Fibroblast of lung (primary cell): ENCODE measurements at places on chromosomes 3 and 15.
A peak's percentile ranks its signal among the peaks of the same experiment; 100 is the strongest.

- peak; percentile 54 for DNase-seq
Observed at GRCh38 chr15:82585072-82585471, 44.8 kb upstream of the RPS17 start.

GRCh38 chr3:64405211-64405835 lies 180.1 kb upstream of the PRICKLE2 start:
- DNase-seq: peak; percentile 82

DNA sequence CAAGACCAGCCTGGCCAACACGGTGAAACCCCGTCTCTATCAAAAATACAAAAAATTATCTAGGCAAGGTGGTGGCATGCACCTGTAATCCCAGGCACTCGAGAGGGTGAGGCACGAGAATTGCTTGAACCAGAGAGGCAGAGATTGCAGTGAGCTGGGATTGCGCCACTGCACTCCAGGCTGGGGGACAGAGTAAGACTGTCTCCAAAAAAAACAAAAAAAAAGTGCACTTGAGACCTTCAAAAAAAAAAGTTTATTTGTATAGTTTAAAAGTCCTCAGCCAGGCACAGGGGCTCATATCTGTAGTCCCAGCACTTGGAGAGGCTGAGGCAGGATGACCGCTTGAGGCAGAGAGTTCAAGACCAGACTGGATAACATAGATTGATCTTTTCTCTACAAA lies 2.1 kb downstream of the PBRM1 start:
- peak; percentile 63 for DNase-seq

DNA sequence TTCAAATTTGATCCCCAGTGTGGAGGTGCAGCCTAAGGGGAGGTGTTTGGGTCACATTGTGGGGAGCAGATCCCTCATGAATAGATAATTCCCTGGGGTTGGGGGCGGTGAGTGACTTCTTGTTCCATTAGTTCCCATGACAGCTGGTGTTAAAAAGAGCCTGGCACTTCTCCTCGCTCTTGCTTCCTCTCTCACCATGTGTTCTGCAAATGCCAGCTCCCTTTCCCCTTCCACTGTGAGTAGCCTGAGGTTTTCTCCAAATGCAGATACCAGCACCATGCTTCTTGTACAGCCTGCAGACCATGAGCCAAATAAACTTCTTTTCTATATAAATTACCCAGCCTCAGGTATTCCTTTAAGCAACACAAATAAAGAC lies 23.1 kb downstream of the RIOX2 start:
- no peak for DNase-seq

- DNase-seq: no peak
Observed at GRCh38 chr3:148092624-148093347, 604.9 kb upstream of the AGTR1 start.
